Common myeloid progenitor, CD34-positive (primary cell): ENCODE measurements at places on chromosomes 3 and 15.

GRCh38 chr3:83877910-83878309 lies 1080.9 kb upstream of the CADM2 start:
- no peak for DNase-seq

GRCh38 chr15:95975212-95975611 lies 355.3 kb upstream of the NR2F2 start:
- DNase-seq: no peak

GRCh38 chr15:36914960-36915808 lies 185.2 kb downstream of the MEIS2 start:
- DNase-seq: no peak

DNA sequence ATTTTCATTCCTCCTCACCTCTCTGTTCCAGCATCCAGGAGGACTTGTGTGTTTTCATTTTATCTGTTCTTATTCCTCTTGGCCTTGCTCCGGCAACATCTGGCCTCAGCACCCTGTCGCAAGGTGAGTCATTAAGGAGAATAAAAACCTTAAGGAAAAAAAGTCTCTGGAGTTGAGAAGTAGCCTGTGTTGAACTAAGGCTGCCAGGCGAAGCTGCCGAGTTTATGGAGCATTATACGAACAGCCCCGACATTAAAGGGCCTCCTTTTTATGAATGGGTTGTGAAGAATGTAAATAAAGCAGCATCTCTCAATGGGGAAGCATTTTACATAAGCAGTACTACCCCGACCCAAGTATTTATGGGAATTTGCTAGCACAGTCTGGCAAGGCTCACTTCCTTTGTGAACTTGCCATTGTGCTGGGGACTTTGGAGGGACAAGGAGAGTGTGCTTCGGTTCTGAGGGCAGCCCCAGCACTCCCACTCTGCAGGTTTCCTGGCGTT lies 4.7 kb downstream of the BAHD1 start:
- no peak for DNase-seq

DNA sequence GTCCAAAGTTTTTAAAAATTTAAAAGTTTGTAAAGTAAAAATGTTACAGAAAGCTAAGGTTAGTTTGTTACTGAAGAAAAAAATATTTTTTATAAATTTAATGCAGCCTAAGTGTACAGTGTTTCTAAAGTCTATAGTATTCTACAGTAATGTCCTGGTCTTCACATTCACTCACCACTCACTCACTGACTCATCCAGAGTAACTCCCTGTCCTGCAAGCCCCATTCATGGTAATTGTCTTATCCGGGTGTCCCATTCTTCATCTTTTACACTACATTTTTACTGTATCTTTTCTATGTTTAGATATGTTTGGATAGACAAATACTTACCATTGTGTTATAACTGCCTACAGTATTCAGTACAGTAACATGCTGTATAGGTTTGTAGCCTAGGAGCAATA lies 36.7 kb upstream of the ATP10A start:
- DNase-seq: no peak

DNA sequence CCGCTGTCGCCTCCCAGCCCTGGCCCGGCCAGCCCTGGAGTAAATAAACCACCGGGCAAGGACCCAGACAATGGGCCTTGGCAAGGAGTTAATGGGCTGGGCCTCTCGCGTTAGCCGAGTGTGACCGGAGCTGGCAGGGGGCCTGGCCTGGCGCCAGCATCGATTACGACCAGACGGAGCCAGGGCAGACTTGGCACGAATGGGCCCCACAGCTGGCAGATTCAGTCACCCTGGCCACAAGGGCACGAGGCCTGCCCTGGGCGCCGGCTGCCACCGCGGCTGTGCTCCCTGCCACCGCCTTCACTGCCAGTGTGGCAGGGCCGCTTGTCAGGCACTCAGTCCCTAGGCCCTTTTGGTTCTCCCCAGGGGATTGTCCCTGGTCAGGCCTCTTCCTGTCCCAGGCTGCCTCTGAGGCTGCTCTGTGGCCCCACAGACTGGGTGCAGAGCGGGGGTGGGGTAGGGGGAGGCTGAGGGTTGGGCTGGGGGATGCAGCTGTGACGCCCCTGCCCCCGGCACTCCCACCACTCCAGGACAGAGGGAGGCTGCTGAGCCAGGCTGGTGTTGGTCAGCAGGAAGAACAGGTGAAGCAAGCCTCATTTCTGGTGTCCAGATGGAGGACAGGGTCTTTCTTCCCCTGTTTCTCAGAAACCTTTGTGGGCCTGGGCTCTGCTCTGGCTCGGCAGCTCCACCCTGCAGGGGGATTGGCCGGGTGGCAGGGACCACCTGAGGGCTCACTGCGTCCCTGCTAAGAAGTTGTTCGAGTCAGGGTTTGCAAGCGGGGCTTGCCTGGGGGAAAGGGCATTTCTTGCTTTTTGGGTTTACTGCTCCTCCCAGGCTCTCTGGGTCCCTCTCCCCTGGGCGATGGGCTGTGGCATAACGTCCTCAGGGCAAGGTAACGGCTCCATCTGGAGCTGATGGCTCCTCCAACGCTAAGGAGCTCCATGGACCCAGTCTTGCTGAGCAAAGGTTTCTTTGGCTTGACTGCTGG lies 30.5 kb upstream of the SRP14 start:
- peak; percentile 46 for DNase-seq

DNA sequence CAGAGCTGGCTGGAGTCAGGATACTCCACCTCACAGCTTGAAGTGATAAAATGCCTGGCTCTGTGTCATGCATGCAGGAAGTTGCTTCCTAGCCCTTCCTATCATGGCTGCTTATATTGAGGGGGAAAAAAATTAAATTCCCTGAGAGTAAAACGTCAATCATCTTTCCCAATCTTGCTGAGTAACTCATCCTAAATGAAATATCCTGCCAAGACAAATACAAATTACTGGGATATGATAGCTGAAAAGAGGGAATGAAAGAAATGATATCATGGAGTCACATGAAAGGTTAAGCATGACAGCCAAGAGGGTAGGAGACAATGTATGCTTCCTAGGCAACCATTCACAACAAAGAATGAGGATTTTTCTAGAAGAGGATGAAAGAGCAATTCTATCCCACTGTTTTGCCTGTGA lies 110.6 kb downstream of the ABI3BP start:
- no peak for DNase-seq

DNA sequence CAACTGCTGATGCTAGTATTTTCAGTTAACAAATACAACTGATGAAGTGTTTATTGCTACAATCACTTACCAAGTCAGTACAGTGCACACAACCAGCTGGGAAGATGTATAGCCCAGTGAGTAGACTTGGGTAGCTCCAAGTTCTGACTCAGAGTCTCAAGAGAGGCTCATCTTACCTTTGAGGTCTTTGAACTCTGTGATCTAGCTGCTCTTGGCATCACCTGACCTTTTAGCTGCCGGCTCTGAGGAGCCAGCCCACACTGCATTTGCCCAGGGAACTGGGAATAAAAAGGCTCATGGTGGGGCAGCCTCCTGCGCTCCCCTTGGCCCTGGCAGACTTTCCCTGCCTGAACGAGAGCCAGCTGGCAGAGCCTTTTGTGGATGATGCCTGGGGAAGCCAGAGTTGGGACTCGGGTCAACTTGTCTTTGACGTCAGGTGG lies 82.6 kb downstream of the CEMIP start:
- no peak for DNase-seq

GRCh38 chr15:62928242-62928999 lies 114.1 kb upstream of the TPM1 start:
- DNase-seq: no peak

DNA sequence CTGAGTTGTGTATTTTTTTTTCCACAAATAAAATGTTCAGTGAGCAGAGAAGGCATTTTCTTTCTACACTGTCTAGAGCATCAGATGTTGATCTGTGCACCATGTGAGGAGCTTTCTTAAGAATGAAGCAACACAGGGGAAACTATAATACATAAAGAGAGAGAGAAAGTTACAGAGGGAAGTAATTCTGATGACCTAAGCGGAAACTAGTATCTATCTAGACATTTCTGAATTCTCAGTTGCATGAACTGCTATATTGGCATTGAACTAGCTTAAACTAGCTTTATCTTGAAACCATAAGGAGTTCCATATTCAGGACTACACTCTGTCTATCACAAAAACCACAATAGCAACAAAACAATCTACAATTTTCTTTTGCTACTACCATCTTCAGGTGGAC lies 822.4 kb downstream of the VGLL3 start:
- DNase-seq: no peak

- no peak for DNase-seq
Measured at GRCh38 chr3:88152841-88153240, 3.1 kb downstream of the C3orf38 start.

GRCh38 chr15:98017150-98017964 lies 56.9 kb downstream of the ARRDC4 start:
- no peak for DNase-seq

DNA sequence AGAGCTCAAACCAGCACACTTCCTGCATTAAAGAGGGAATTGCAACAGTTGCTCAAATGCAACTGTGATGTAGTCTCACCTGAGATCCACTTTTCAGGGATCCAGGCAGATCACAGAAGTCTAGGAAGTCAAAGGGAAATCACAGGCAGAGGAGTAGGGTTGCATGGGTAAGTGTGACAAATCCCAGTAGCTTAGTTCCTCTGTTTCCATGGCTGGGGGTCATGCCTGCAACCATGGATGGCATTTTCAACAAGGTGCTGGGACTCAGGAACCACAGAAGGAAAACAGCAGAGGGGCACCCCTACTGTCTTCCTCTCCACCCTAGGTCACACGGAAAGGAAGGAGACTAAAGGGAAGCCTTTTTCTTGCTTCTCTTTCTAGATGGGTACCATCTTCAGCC lies 36.5 kb upstream of the ARNT2 start:
- no peak for DNase-seq

DNA sequence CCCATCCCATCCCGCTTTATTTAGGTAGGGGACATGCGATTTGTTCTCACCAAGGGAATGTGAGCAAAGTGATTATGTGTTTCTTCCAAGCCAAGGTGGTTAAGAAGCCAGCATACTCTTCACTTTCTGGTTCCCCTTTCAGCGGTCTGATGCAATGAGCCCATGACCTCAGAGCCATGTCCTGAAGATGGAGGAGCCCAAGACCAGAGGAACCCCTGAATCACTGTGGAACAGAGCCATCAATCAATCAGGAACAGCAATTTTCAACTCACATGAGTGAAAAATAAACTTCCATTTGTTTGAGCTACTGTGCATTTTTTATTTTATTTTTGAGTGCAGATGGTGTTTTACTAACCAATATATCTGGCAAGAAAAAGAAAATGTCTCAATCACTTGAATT lies 10.8 kb downstream of the THRB start:
- DNase-seq: peak; percentile 55

- DNase-seq: peak; percentile 78
Measured at GRCh38 chr3:120559242-120560061, 36.7 kb upstream of the NDUFB4 start.

DNA sequence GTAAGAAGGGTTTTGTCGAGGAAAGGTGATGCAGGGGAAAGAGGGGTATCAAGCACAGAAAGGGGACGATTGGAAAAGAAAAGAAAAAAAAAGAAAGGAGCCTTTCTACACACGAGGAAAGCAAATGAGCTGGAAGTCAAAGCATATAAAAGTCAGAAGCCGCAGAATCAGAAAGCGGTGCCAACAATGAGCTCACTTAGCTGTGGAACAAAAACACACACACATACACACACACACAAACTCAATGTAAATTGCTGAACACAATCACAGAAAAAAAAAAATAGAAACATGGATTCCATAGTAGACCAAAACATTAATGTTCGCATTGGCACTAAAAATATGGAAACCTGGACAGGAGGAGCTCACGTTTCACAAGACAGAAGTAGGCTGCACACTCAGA lies 63.4 kb upstream of the FEZF2 start:
- no peak for DNase-seq

DNA sequence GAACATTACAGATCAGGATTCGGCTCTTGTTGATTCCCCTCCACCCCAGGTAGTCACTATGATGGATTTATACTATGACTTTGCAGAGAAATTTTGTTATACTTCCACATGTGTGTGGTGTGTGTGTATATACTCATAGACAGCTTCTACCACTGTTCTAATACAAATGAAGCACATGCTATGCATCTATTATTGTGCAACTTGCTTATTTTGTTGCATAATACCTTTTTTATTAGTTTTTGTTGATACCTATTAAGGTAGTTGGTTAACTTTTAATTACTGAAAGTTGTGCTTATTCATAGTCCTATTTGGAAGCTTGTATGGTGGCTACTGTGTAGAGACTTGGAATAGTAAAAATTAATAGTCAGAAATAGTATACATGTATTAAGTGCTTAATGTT lies 140.6 kb downstream of the CACNA2D3 start:
- DNase-seq: no peak

- DNase-seq: no peak
Measured at GRCh38 chr15:69730281-69731080, 277.9 kb downstream of the RPLP1 start.

GRCh38 chr3:9898467-9899241 lies 4.0 kb upstream of the IL17RE start:
- DNase-seq: peak; percentile 33

DNA sequence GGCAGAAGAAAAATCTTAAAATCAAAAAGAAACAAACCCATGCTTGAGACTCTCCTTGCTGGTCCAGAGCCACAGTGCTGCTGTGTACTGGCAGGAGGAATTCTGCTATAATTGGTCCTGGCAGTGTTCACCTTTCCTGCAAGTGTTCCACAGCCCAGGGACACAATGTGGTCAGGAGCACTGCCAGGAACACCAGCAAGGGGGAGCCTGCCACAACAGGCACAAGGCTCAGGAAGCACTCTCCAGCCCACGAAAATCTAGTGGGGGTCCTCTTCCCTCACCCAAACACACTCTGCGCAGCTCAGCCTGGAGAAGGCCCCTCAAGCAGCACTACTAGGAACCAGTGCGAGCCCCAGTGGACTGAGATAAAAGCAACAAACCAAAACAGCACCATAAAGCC lies 92.9 kb downstream of the UBE3A start:
- no peak for DNase-seq

- DNase-seq: peak; percentile 90
Measured at GRCh38 chr15:98085003-98085639, 124.6 kb downstream of the ARRDC4 start.

GRCh38 chr3:11099306-11099705 lies 55.0 kb upstream of the HRH1 start:
- no peak for DNase-seq

DNA sequence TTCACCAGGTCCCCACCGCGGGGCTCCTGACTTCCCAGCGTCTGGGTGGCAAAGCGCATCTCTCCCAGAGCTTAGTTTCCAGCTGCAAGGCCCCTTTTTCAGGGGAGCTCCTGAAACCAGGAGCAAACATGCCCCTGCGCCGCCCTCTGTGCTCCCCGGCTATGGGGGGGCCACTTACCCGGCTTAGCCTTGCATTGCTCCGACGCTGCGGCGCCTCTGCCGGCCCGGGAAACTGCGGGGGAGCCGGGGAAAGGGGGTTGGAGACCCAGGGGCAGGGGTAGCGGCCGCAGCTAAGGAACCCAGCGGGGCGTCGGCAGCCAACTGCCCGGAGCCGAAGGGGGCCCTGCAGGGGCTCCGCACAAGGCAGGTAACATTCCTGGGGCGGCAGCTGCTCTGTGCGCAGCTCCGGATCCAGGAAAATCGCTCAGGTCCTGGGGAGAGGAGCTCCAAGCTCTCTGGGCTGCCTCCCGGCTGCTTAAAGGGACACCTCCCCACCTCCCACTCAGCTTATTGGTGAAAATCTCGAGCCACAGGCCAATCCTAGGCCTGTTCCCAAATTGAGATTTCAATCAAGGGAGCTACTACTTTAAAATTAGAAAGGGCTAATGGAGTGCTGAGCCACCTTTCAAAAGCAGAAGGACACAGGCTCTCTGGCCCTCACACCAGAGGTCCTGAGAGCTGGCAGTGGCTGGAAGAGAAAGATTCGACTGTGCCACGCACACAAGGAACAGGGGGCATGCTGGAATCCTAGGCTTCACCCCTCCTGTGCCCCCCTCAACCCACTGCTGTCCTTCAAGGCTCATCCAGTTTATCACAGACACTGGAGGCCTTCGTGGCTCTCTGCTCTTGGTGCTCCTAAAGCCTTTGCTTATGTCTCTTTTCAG lies 42.7 kb upstream of the PRICKLE2 start:
- no peak for DNase-seq
